Stimulated activated CD8-positive, alpha-beta memory T cell treated with anti-CD3 and anti-CD28 coated beads, Interleukin-15, amount 100 ng/mL, for 1 hour (primary cell): ENCODE measurements at places on chromosomes 1 and 21.

- DNase-seq, result no peak
Measured at GRCh38 chr1:115975569-115976061, 698 bp upstream of the SLC22A15 start.

DNA sequence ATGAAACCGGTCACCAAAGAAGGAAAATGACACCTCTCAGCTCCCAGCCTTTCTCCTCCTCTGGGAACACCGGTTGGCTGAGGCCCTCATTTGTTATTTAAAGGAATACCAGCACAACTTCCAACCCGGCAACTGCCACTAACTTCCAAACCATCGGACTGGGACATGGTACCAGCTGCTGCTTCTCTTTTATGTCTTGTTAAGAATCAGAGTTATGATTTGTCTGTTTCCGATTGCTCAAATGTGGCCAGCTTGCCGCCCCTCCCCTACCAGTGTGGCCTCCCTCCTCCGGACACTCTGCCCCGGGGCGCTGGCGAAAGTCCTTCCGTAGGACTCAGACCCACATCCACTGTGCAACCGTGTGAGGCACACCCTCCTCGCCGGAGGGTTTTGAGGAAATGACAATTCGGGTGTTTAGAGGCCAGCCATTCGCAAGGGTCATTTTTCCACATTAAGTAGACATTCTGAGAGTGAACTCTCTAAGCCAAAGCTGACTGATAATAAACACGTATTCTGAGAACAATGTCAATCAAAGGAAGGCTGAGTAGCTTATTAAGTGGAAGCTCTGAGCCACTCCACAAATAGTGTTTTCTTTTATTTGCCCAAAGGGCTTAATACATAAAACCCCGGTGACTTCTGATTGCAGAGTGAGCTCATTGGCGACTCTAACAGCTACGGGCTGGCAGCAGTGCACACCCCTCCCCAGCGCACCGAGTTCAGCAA, 5.5 kb downstream of the RIPK4 start:
- DNase-seq, result no peak

- no peak for DNase-seq
Measured at GRCh38 chr1:205066141-205066818, 18.0 kb downstream of the TMEM81 start.

GRCh38 chr1:117657031-117657430, 51.2 kb downstream of the TENT5C start:
- no peak for DNase-seq

- no peak for DNase-seq
Measured at GRCh38 chr1:109534307-109534858, 5.3 kb upstream of the GPR61 start.

- DNase-seq, result peak; percentile 81
Measured at GRCh38 chr1:204506969-204507316, 9.3 kb upstream of the MDM4 start.

- no peak for DNase-seq
Measured at GRCh38 chr1:230977761-230978490, 735 bp downstream of the TTC13 start.

- no peak for DNase-seq
Measured at GRCh38 chr1:36913484-36914060, 120.7 kb downstream of the GRIK3 start.

DNA sequence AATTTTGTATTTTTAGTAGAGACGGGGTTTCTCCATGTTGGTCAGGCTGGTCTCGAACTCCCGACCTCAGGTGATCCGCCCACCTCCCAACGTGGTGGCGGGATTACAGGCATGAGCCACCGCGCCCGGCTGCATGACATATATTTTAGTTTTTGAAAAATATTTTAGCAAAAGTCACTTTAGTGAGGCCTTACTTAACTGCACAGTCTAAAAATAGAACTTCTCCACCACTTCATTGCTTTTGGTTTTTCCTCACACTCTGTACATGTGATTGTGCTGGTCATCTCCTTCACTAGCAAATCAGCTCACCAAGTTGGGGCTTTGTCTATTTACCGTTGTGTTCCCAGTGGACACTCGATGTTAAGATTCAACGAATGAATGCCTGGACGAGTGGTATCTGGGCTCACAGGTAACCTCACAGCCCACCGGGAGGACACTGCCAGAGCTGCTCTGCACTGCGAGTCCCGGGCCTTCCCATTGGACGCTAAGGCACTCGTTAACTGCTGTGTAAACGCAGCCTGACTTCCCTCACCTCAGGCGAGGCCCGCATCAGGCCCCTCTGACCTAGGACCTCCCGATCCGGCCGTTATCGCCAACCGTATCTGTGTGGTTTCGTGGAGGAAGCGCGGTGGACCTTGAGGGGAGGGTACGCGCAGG, 14.0 kb upstream of the ZNF692 start:
- no peak for DNase-seq

- DNase-seq, result no peak
Measured at GRCh38 chr21:45004481-45005247, 64.8 kb downstream of the SLX9 start.

GRCh38 chr1:11473491-11474034, 5.4 kb upstream of the DISP3 start:
- no peak for DNase-seq

DNA sequence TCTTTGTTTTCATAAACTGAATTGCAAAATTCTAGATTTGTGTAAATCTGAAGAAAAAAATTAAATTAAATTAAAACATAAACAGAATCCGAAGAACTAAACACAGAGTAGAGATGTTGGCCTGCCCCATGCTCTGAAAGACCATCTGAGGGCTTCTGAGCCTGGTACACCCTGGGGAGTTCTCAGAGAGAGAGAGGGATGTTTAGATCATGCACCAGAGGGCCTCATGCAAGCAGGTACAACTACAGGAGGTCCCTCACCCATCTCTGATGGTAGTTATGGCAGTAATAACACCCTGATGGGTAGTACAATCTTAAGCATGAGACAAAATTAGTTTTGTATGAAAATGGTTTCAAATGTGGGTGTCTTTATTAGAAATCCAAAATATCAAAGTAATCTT, 127.7 kb downstream of the TGFB2 start:
- no peak for DNase-seq

GRCh38 chr1:58979086-58979485, 195.2 kb upstream of the JUN start:
- DNase-seq, result no peak

GRCh38 chr1:165717918-165718515, 19.7 kb upstream of the ALDH9A1 start:
- no peak for DNase-seq

DNA sequence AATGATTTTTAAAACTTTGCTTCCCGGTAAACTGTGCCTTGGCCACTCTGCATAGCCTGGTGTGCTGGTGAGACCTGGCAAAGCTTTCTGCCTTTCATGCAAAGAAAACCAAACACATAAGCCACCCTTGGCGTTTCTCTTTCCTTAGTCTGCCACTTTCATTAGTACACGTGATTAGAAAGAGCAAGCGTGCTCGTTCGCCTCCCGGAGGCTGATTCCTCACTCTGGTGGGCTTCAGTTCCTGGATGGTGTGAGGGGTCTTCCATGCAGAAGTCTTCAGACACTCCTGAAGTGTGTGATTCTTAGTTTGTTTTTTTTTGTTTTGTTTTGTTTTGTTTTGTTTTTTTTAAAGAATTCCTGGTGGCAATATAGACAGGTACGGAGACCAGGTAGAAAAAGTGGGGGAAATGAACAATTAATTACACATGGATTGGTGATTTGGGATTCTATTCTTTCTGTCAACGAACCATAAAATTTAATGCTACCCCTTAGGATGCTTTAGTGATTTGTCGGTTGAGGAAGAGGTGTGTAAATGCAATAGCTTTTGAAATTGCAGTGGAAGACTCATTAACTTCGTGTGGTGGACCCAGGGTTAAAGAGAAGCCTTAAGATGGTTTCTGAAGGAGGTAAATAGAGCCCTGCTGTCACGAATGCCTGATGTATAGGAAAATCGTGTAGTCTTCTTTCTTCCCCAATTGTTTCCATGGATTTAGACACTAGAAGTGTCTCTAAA, 2.1 kb downstream of the GALNT2 start:
- no peak for DNase-seq

DNA sequence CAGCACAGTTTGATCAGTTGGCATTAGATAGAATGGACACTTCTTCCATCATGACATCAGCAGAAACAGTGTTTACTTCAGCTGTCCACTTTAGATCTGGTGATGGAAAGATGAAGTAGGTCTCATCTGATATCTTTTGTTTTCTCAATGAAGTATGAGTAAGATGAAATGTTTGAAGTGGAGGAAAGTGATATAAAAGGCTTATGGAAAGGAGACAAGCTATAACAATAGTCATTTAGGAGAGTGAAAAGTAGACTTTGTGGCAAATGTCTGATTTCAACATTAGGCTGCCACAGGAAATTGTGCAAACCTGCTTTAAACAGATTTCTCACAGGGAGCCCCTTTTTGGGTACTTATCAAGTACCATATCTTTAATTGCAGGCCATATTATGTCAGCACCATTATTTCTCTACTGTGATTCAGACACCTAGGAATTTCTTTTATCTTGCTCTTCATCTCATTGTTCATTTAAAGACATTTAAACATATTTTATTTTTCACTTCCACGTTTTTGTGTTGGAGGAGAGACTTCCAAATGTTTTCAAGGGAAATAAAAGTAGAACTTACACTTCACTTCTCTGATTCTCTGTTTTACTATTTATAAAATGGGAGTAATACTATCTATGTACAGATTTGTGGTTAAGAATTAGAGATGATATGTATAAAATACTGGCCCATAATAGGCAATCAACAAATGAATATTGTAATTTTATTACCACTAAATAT, 18.1 kb downstream of the PDC start:
- DNase-seq, result no peak

GRCh38 chr1:162703708-162704107, 71.4 kb downstream of the DDR2 start:
- DNase-seq, result no peak

- DNase-seq, result no peak
Measured at GRCh38 chr1:162305969-162306368, 70.7 kb downstream of the SPATA46 start.

DNA sequence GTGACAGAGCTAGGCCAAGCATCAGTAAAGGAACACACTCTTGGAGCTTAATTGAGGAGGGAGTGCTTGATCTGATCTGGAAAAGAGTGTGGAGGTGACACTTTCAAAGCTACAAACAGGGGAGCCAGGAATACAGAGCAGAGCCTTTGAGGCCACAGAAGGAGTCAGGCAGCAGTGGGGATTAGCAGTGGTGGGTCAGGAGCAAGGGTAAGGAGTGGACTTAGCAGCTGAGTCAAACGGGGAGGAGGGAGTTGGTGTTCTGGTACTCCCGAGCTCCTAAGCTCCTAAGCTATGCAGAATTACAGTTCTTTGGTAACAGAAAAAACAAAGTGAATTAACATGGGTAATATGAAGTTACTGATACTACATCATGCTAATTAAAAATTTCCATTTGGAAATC, 14.5 kb downstream of the RAB4A start:
- DNase-seq, result no peak

DNA sequence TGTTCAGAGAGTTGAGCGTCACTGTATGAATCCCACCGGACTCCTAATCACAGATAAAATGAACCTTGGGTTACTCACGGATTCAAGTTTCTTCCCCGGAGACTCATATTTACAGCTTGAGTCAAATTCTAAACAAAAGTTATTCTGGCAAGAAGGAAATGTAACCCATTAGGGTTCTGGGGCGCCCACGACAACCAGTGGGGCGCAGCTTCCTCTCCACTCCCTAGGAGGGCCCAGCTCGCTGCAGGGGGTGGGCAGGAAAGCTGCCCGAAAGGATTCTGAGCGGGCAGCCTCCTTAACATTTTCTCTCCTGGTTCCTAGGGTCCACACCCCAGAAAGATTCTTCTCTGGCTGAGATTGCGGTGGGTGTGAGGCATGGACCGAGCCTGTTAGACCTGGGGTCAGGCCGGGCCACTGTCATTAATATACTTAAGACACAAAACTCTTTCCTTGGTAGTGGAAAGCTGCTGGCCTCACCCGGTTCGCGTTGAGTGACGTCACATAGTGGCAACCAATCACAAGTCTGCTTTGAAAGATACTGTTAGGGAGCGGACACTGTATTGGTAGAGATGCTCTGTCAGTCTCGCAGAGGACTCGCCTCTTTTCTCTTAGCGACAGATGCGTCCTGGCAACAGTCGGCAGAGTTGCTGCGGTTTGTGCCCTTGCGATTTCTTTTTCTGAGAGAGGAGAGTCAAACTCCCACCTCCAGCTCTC, 13.6 kb upstream of the MCOLN3 start:
- peak; percentile 69 for DNase-seq
